Stromal cell of bone marrow (primary cell): ENCODE measurements at places on chromosomes 11 and 22.

DNA sequence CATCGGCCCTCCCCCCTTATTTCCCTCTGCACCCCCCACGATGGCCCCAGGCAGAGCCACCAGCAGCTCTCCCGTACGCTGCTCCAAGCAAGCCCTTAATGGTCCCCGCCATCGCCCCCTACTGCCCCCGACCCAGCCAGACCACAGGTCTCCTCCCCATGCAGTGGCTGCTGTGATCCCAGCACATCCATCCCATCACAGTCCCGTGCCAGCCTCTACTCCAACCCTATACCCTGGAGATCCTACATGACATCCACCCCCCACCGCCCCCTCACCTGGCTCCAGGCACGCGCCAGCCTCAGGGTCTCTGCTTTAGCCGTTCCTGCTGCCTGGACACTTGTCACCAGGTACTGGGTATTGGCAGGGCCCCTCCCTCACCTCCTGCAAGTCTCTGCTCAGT lies 85.8 kb upstream of the RTL6 start:
- no peak for DNase-seq

DNA sequence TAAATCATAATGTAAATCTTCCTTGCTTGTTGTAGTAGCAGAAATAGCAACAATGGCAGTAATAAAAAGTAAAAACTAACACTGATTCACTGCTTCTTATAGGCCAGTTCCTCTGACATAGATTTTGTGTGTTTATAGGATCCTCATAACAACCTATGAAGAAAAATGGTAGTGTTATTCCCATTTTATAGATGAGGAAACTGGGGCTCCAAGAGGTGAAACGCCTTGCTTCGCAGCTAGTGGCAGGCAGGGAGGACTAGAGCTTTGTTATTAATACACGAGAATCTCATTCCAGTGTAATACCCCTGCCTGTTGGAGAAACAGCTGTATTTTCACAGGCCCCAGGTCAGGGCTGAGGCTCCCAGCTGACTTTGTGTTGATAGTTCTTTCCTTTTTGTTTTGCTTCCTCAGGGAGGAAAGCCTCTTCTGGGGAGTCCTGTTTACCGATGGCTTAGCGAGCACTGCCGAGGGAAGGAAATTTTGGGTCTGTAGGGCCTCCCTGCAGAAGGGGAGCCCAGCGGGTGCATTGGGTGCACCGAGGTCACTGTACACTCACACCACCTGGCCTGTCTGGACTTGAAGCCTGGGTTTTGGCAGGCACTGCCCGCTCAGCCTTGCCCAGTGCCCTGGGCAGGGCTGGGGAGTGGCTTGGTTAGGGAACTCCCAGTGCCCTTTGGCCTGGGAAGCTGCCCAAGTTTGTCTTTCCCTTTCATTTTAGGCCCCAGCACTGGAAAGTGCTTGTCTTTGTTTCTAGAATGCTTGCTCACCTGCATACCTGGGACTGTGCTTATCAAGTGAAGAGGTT lies 13.5 kb downstream of the KIAA1671 start:
- DNase-seq: no peak

DNA sequence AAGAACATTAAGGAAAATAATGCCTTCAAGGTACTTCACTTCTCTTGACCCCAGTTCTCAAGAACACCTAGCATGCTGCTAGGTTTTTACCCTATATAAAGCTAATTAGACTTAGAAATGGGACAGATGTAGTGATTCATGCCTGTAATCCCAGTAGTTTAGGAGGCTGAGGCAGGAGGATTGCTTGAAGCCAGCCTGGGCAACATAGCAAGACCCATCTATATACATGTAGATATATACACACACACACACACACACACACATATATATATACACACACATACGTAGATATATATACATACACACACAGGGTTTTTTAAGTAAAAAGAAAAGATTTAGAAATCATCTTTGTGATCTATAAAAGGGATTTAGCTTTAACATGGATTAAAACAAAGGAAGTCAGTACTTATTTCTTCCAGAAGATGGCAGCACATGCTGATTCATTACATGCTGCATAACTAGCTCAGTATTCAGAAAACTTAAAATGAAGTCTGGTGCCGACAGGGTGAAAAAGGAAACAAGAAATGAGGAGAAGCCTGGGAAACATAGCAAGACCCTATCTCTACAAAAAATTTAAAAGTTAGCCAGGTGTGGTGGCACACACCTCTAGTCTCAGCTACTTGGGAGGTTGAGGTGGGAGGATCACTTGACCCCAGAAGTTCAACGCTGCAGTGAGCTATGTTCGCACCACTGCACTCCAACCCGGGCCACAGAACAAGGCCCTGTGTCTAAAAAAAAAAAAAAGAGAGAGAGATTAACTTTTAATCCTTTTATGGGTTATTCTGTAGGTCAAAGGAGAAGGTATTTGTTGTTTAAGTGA lies 28.5 kb upstream of the RBX1 start:
- peak; percentile 51 for DNase-seq

- DNase-seq: no peak
These were observed 54.0 kb downstream of the PLEKHA7 start for GRCh38 chr11:16960250-16960649.

DNA sequence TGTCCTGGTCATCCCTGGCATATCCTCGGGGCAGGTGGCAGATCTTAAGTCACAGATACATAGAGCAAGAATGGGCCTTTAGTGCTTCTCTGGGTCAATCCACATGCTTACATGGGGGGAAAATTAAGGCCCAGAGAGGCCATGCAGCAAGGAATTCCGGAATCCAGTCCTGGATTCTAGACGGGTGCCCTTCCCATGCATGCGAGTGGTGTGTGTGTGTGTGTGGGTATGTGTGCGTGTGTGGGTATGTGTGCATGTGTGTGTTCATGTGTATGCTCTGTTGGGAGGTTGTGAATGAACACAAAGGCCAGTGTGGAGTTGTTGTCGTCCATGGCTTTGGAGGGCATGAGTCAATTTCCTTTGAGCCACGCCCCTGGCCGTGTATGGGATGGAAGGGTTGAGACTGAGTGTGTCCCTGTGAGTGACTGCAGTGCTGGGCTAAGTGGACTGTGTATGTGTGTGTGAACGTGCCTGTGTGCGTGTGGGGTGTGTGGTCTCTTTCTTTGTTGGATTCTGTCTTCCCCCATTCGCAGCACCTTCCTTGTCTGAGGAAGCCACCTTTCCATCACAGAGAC lies 33.4 kb upstream of the EIF3D start:
- DNase-seq: peak; percentile 30

DNA sequence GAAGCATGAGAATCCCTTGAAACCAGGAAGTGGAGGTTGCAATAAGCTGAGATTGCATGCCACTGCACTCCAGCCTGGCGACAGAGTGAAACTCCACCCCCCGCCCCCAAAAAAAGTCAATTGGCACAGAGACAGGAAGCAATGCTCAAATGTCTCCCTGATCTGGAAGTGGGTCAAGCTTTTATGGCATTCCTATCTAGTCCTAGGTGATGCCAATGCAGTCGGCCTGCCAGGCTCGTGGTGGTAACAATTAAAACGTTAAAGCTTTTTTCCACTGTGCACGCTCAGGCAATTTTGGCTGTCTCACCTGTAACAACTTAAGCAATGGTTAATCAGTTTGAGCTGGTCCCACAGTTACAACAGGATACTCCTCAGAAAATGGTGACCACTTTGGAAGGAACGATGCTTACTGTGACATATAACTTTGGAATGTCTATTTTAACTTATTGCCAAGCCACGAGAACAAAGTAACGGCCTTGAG lies 18.9 kb upstream of the PISD start:
- DNase-seq: peak; percentile 47

GRCh38 chr11:77126861-77127234 lies 1.2 kb upstream of the MYO7A start:
- no peak for DNase-seq

GRCh38 chr22:26894766-26895485 lies 237.5 kb downstream of the MIAT start:
- peak; percentile 93 for DNase-seq

- no peak for DNase-seq
These were observed 86.5 kb downstream of the FAM76B start for GRCh38 chr11:95703049-95703448.

DNA sequence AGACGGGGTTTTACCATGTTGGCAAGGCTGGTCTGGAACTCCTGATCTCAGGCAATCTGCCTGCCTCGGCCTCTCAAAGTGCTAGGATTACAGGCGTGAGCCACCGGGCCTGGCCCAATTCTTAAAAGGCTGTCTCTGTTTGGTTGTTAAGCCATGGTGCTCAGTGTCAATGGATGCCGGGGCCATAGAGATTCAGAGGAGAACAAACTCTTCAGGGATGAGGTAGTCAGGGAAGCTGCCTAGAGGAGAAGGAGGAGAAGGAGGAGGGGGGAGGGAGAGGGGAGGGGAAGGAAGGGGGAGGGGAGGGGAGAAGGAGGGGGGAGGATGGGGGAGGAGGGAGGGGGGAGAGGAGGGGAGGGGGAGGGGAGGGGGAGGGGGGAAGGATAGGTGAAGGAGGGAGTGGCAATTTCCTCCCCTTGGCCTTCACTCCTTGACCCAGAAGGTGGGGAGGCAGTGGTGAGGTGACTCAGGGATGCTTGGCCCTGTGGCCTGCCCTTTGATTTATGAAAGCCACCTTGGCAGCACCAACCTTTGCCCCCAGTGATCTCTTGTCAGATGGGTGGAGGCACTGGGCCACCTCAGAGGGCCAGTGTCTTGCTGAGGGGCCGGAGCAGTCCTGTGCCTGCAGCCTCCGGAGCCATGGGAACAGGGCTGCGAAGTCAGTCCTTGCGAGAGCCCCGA lies at the start of gene C11orf86:
TSS of gene C11orf86 (plus strand) at position 581 of the 681 bp plus-strand sequence. CDS start at position 640, 59 bp downstream.
- DNase-seq: no peak

DNA sequence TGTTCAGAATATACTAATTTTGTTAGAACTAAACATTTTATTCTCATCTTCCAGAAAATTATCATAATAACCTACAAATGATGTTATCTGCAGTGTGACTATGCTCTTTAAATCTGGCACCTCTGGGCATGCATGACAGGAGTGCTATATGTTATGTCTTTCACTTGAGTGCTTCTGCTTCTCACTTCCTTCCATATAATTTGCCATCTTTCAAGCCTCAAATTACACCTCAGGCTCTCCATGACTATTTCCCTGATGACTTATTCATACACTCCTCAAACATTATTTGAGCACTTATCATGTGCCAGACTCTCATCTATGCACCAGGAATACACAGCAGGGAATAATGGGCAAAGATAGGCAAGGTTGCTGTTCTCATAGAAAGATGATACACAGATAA lies 219.3 kb upstream of the POU2AF2 start:
- DNase-seq: no peak

- DNase-seq: no peak
These were observed 11.0 kb upstream of the CERK start for GRCh38 chr22:46748908-46749675.

GRCh38 chr11:121486054-121486453 lies 33.3 kb upstream of the SORL1-AS1 start:
- DNase-seq: no peak

GRCh38 chr22:31895411-31896123 lies 48.8 kb upstream of the YWHAH start:
- no peak for DNase-seq

DNA sequence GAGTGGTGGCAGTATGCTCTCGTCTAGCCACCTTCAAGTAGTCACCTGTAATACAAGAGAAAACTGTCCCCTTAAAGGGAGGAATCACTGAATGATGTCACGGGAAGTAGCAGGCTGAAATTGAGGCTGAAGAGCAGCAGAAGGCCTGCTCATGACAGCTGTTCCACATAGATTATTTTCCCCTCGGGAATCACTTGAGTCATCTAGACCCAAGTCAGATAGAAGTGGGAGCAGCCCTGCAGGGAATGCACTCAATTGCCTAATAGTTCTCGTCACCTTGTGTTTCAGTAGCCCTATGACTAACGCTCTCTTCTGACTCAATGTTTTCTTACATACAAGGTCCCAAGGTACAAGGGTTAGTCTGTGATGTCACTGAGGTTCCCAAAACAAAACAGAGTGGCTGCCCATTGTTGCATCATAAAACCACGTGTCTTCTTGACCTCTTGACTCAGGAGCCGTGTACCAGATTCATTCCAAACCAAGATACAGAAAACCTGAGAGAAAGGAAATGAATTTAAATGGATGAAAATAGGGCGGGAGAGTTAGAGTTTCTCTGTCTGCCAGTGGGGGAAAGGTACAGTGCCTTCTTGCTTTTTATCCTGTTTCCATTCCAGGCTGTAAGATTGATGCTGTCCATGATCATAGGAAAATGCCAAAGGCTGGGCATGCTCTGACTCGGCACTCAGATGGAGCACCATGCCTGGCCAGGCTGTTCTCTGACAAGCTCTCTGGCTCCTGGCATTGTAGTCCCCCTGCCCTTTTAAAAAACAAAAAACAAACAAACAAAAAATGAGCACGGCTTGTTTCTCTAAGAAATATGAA lies 21.6 kb upstream of the C11orf96 start:
- peak; percentile 100 for DNase-seq
